Colonic mucosa (tissue), 4 donors: ENCODE measurements at places on chromosomes 5 and 9. TPM values are rescaled to one million over a fixed set of nuclear protein-coding genes. Genes with fewer than 3 reads are reported as not detected.

DNA sequence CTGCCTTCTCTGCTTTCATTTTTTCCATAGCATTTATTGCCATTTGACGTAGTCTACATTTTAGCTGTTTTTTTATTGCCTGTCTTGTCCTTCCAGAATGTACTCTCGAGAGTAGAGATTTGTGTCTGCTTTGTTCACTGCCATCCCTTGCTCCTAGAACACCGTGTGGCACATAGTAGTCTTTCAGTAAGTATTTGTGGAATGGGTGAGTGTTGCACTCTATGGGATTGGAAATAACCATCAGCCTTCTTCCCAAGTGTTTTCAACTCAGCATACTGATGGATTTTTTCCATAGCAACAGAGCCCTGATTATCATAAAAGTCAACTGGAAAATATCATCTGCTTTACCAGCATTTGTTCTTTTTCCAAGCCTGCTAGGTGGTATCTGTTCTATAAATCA, 462.6 kb downstream of the ENC1 start:
- no peak for DNase-seq

DNA sequence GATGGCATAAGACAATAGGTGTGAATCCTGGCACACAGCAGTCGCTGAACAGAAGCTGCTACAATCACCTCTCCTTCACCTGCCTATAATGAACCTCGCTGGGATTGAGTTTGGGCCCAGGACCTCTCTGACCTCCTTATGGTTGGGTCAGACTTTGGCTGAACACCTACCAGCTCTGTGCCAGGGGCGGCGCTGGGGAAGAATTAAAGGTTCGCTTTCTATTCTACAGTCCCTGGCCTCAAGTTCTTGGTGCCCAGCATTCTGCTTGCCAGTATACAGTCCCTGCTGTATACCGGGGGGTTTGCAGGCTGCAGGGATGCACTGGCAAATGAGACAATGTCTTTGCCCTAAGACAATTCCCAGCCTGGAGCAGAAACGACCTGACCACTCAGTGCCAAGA, 895 bp upstream of the STRBP start:
- no peak for DNase-seq

GRCh38 chr5:133247151-133247709, 195.4 kb downstream of the HSPA4 start:
- no peak for DNase-seq

The LSM11 gene
- total RNA-seq, result 6.6 TPM

The POLR1E gene
- total RNA-seq, result 10.8 TPM
